ENCODE measurements at places on chromosomes 3 and 15.

GRCh38 chr3:195897853-195898415, 10.4 kb downstream of the TNK2 start:
- no peak for DNase-seq

DNA sequence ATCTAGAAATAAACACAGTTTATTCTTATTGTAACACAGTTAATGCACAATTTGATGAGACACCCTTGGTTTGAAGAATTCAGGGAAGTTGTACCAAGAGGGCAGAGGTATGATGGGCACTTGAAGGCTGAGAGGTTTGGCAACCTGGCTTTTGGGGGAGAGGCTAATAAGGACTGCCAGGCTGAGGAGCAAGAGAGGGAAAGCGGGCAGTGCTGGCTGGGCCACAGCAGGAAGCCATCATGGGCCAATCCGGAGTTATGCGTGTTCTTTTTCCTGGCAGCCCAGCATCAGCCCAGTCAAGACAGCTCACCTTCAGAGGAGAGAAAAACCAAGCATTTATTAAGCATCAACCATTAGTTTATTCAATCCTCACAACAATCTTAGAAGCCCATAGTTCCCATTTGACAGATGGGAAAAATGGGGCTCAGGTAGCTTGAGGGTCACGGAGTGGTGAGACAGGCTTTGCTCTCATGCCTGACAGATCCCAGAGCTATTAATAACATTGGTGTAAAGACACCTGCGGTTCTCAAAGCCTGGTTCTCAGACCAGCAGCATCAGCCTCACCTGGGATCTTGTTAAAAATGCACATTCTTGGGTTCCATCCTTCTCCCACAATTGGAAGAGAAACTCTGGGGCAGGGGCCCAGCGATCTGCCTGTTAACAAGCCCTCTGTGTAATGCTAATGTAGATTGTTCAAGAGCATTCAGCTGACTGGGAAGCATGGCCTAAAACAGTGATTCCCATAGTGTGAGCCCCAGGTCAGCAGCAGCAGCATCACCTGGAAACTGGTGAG, 183.7 kb downstream of the NTRK3 start:
- no peak for DNase-seq

- peak; percentile 24 for DNase-seq
Observed at GRCh38 chr3:10008588-10009344, 17.5 kb upstream of the FANCD2 start.

DNA sequence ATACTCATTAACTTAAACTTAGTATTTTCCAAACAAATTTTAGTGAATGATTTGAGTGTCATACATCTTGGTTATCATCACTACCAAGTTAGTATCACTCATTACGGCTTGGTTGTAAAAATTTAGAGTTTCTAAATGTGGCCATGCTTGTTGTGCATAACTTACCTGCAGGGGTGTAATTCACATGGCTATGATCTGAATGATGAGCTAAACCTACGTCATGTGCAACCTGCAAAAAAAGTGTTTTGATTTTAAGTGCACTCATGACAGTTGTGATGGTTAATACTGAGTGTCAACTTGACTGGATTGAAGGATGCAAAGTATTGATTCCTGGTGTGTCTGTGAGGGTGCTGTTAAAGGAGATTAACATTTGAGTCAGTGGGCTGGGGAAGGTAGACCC, 17.6 kb upstream of the CLDN16 start:
- DNase-seq: no peak

DNA sequence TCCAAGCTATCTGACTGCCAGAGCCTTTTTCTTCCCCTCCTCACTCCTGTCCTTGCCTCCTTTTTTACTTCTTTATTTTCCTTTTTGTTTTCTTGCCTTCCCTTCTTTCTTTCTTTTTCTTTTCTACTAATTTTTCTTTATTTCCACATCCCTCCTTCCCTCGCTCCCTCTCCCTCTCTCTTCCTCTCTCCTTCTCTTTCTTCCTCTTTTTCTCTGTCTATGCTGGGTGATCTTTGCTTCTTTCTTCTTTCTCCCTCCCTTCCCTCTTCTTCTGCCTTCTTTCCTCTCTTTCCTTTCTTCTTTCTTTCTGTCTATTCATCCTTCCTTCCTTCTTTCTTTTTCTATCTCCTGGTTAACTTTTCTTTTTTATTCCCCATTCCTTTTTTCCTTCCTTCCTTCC, 564.8 kb downstream of the NSUN3 start:
- no peak for DNase-seq

DNA sequence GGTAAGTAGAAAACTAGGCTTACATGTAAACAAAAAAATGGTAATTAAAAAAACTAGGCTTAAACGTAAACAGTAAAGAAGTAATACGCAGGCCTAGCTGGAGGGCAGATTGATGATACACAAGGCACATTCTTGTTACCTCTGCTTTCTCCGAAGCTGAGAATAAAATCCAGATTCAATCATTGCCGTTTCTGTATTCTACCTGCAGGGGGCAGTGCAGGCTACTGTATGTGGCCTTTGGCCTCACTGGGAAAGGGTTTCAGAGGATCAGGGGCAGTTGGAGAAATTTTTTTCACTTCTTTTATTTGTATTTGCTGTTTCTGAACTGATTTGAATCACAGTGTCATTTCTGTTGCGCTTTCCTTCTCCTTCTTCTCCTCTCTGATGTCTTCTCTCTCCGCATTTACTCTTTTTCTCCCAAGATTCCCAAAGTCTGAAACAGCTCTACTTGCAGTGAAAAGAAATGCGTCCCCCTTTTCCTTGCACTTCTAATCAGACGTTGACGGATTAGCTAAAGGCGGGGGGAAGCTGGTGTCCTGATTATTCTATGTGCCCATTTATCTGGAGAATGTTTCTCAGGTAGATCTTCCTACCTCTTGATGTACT, 67.1 kb upstream of the MCTP2 start:
- peak; percentile 49 for DNase-seq

DNA sequence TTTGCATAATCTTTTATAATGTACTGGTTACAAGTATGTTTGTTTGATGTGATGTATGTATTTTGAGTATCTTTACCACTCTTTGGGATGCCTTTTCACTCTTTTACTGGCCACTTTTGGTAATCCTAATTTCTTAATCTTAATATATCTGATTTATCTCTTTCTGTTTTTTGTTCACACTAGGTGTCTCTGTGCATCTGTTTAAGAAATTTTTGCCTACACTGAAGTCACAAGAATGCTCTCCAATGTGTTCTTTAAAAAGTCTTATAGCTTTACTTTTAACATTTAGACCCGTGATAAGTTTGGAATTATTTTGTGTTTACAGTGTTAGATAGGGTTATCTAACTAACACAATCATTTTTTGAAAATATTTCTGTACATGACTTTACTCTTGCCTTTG, 659.1 kb downstream of the SI start:
- no peak for DNase-seq

DNA sequence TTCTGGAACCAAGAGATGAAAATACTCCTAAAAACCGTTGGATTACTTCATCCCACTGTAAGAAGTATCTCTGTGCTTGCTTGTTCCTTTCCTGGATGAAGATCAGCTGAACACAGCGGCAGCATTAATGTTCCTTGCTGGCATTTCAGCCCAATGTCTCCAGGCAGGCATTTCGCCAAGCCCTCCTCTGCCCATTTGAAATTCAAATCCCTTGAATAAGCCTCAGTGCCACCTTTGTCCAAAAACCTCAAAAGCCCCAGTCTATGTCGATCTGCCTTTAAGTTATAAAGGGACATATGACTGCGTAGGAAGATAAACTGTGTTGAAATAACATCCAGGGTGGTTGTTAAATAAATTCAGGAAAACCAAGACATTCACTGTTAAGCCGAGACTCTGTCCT, 156.8 kb upstream of the PDZRN3 start:
- no peak for DNase-seq

DNA sequence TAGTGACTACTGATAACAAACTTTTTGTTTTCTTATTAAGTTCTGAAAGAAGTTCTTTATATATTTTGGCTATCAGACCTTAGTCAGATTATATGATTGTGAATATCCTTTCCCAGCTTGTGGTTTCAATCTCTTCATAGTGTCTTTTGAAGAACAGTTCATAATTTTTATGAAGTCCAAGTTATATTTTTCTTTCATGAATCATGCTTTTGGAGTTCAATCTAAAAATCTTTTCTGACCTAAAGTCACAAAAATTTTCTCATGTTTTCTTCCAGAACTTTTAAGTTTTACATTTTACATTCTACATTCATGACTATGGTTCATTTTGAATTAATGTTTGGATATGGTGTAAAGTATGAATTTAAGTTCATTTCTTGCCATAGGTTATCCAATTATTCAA, 34.2 kb upstream of the OCA2 start:
- DNase-seq: no peak

- DNase-seq: no peak
Observed at GRCh38 chr3:184050217-184050847, 2.5 kb upstream of the HTR3C start.

DNA sequence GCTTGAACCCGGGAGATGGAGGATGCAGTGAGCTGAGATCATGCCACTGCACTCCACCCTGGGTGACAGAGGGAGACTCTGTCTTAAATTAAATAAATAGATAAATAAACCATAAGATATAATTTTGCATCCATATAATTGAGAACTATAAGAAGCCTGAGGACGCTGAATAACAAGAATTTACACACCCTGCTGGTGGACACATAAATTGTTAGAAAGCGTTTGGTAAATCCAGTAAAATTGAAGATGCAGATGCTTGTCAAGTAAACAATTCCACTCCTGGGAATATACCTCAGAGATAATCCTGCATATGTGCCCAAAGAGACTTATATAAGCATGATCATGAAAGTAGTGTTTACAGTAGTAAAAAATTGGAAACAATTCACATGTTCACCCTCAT, 41.7 kb downstream of the TTC23 start:
- DNase-seq: no peak

- DNase-seq: no peak
Observed at GRCh38 chr15:92449476-92449875, 55.8 kb downstream of the ST8SIA2 start.

GRCh38 chr3:192514081-192514753, 213.1 kb downstream of the FGF12 start:
- DNase-seq: peak; percentile 48

GRCh38 chr3:37762698-37763097, 99.0 kb upstream of the CTDSPL start:
- DNase-seq: no peak

GRCh38 chr15:75309711-75310110, 26.2 kb upstream of the COMMD4 start:
- no peak for DNase-seq
